HFFc6 (cell line): ENCODE measurements at places on chromosomes 1 and 21. TPM values are rescaled to one million over a fixed set of nuclear protein-coding genes. Genes with fewer than 3 reads are reported as not detected.
A peak's percentile ranks its signal among the peaks of the same experiment; 100 is the strongest.

Gene NBPF10
- total RNA-seq: 2.1 to 3.0 TPM (median 2.8 TPM) in 3 replicates

Gene CLEC20A
- not detected in 3 replicates for total RNA-seq

Gene SIM2
- not detected in 2 replicates for total RNA-seq

DNA sequence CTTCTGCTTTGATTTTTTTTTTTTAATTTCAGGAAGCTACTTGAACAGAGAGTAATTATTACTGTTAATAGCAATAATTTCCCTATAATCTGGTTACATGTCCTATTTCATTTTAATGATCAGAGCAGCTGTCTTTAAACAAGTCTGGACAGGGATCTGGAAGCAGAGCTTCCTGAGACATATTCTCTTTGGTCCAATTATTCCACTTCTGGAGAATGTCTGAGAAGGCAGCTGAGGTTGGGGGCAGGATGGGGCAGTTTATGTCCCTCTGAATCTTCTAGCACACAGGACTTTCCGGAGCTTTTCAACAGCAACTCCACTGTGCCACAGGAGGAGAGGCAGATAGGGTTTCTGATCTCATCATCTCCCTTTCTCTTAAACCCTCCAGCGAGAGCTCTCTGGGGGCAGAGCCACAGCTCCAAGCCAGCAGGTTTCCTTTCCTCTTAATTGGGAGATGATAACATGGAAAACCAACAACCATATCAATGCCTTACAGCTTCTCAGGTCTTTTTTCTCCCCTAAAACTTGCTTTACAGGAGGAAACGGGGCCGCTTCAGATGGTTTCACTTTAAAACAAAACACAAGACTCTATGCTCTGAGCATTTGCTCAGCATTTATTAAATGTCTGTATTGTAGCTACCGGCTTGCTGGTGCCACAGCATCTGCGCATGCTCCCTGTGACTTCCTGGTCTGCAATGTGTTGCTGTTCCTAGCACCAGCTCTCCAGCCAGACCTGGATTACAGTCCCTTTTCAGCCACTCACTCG is 425.7 kb upstream of the USP24 start:
- peak; percentile 64 for DNase-seq

GRCh38 chr1:175820456-175821025 is 77.1 kb upstream of the TNR start:
- DNase-seq: no peak

Gene ST7L
- 17.0 to 23.1 TPM (median 19.5 TPM) in 3 replicates for total RNA-seq

GRCh38 chr21:36965720-36966065 is 776 bp downstream of the HLCS start:
- no peak for DNase-seq

GRCh38 chr1:66256629-66257572 is 277.1 kb upstream of the SGIP1 start:
- peak; percentile 79 for DNase-seq

- no peak for DNase-seq
Observed at GRCh38 chr1:44355582-44356305, 687 bp upstream of the ERI3 start.

DNA sequence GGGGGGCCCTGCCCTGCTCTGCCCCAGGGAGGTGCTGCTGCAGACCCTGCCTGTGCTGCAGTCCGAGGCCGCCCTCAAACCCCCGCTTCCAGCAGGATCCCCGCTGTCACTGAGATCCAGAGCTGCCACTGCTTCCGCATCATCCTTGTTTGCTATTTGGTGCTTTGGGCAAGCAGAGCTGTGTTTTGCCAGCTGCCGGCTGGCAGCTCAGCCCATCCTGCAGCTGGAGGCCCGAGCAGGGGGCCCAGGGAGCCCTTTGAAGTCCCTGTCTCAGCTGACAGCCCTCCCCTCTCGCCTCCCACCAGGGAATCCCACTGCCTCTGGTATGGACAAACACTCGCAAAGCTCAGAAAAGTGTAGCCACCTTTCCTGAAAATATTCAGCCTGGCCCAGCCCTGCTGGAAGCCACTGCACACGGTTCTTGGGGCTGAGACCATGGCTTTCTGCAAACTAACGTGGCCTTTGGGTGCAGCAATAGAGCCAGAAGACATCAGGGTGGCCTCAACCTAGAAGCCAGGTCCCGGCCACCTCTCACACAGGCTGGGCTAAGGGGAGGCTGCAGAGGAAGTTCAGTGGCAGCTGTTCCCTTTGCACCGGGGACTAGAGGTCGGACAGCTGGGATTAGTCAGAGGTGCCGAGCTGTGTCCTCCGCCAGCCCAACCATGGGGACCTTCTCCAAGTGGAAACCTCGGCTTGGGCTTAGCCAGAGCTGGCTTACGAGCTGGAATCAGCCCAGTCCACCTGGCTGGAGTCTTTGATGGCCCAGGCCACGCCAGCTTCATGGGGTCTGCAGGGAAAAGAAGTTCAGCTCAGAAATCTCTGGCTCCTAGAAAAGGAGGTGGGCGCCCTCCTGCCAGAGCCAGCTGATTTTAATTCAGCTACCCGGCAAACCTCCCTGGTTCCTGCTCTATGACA is 107.1 kb downstream of the SPSB1 start:
- no peak for DNase-seq

- DNase-seq: no peak
Observed at GRCh38 chr1:229561141-229561540, 2.6 kb upstream of the ABCB10 start.

DNA sequence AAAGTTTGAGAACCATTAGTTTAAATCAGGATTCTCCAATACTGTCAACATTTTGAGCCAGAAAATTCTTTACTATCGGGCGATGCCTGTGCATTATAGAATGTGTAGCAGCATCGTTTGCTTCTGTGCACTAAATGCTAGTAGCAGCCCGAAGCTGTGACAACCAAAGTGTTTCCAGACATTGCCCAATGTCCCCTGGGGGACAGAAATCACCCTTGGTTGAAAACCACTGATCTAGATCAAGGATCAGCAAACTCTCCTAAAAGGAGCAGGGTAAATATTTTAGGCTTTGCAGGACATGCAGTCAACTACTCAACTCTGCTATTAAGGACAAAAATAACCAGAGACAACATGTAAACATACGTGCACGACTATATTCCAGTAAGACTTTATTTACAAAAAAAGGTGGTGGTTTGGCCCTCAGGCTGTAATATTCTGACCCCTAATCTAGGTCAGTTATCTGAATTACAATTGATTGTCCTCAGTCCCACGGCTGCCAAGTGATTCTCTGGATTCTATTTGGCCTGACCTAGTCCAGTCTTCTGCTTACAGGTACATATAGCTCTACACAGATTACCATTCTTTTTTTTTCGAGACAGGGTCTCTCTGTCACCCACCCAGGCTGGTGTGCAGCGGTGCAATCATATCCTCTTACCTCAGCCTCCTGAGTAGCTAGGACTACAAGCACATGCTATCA is 10.6 kb downstream of the FAF1 start:
- DNase-seq: no peak

- no peak for DNase-seq
Observed at GRCh38 chr21:37675202-37675801, 241.0 kb downstream of the KCNJ6 start.

Gene TTLL7
- total RNA-seq: 5.7 to 9.4 TPM (median 7.2 TPM) in 3 replicates

- no peak for DNase-seq
Observed at GRCh38 chr1:218304281-218305039, 19.4 kb downstream of the RRP15 start.

GRCh38 chr1:49013079-49013478 is 236.4 kb upstream of the BEND5 start:
- DNase-seq: no peak

Gene ADORA1
- 0.25 to 5.3 TPM (median 4.4 TPM) in 3 replicates for total RNA-seq

DNA sequence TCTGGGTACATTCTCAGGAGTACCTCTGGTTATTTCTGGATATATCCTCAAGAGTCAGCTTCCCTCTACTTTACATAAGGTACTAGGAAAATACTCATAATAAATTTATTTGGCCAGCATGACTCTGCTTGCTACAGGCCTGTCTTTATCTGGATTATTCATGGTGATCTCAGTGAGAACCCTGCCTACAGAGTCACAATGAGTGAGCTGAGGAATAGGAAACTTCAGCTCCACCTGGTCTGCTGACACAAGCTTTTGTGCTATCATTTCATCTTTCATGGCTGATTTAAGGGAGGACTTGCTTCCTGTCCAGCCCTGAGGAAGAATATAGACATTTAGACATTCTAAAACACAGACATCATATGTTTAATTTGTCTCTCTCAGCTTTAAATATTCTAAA is 19.5 kb upstream of the SUCO start:
- DNase-seq: peak; percentile 55

DNA sequence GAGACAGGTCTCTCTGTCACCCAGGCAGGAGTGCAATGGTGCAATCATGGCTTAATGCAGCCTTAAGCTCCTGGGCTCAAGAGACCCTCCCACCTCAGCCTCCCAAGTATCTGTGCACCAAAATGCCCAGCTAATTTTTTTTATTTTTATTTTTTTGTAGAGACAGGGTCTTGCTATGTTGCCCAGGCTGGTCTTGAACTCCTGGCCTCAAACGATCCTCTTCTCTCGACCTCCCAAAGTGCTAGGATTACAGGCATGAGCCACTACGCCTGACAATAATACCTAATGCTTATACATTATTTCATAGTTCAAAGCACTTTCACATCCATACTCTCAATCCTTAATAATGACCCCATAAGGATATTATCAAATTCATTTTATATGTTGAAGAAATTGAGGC is 48.3 kb downstream of the LUZP1 start:
- no peak for DNase-seq

DNA sequence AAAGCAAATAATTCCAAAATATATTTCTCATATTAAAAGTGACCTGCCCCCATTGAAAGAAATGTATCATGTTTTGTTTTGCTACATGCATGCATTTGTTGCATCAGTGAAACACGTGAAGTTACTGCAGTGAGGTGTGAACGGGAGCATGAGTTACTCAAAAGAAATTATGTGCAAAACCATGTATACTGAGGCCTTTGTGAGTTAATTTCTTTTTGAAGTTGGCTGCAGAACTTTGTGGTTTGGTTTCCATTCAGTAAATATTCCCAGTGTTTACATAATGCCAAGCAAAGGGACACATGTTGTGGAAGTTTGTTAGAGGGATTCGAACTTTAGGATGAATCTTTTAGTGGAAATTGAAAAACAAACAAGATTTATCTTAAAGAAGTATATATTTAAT is 619.4 kb upstream of the ADAMTS5 start:
- no peak for DNase-seq

DNA sequence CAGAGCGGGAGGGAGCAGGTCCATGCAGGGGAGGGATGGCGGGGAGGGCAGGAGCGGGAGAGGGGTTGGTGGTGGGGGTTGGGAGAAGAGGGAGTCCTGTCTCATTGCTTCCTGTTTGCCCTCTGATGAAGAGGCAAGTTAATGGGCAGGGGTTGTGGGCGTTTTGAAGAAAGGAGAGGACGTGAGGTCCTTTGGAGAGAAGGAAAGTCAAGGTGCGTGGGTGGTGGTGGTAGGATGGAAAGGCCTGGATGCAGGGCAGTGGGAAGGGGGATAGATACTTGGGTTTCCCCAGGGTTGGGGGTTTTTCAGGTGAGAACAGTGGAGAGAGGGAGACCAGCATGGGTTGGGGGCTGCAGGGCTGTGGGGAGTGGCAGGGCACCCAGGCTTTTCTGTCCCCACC is 17.2 kb downstream of the UBE2Q1 start:
- no peak for DNase-seq

- DNase-seq: peak; percentile 62
Observed at GRCh38 chr1:100868364-100868995, 26.2 kb downstream of the EXTL2 start.

DNA sequence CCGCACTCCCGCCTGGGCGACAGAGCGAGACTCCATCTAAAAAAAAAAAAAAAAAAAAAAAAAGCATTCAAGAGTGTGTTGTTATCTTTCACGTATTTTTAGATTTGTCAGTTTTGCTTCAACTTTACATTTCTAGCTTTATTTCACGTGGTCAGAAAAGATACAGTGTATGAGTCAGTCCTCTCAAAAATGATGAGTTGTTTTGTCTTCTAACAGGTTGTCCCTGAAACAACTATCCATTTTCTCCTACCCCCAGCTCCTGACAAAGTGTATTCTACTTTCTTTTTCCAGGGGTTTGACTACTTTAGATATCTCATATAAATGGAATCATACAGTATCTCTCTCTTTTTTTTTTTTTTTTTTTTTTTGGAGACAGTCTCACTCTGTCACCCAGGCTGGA is 5.5 kb upstream of the ZNF695 start:
- no peak for DNase-seq

Gene VN1R5
- total RNA-seq: not detected in 2 replicates

DNA sequence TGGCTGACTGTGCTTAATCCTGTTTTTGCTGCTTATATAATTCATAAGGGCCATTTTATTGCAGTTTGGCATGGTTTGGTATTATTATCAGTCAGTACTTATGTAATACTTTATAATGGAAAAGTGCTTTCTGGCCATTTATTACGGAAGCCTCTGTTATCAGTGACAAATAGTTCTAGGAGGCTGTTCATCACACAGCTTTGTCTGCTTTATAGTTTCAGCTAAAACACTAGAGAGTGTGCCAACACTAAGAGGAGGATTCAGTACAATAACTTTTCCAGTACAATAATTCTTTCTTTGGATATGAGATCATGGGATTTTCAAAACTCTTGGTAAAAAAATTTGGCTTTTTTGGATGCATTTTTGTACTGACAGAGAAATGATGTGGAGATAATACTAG is 102.9 kb upstream of the PTGFR start:
- DNase-seq: no peak

Gene NBPF8
- 6.4 to 7.2 TPM (median 6.4 TPM) in 3 replicates for total RNA-seq

- DNase-seq: no peak
Observed at GRCh38 chr1:101587741-101588140, 350.9 kb downstream of the S1PR1 start.

- no peak for DNase-seq
Observed at GRCh38 chr1:214720561-214720960, 117.6 kb downstream of the CENPF start.

DNA sequence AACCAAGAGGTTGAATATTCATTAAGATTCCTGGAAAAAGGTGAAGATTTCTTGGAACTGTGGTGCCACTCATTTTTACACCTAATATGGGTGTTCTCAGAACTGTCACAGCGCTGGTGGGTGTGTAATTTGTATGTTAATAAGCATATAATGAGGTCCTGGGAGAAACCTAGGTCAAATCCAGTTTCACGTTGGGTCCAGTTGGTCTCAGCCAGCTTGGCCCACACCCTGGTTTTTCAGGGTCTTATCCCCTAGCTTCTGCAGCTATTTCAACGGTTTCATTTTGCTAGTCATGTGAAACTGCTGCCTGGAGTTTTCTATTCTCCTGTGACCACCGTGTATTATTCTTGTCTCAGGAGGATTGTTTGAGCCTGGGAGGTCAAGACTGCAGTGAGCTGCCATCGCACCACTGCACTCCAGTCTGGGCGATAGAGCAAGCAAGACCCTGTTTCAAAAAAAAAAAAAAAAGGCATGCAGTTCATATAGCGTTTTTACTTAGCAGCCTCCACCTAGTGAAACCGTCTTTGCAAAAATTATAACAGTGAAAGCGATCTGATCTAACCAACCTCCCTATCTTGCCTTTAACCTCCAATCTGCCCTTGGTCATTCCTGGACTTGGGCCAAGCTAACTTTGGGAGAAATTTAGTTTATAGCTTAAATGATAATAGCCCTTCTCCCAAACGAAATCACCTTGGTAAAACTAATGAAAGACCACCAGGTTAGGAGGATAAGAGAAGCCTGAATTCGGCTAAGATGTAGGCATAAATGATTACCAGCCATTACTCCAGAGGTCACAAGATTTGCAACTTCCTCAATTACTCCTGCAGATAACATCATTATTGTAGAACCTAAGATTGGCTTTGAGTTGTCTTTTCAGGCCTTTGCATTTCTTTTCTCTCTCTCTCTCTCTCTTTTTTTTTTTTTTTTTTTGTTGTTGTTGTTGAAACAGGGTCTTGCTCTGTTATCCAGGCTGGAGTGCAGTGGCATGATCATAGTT is 44.0 kb downstream of the PTAFR start:
- no peak for DNase-seq
